ENCODE measurements at places on chromosomes 7 and 10.

DNA sequence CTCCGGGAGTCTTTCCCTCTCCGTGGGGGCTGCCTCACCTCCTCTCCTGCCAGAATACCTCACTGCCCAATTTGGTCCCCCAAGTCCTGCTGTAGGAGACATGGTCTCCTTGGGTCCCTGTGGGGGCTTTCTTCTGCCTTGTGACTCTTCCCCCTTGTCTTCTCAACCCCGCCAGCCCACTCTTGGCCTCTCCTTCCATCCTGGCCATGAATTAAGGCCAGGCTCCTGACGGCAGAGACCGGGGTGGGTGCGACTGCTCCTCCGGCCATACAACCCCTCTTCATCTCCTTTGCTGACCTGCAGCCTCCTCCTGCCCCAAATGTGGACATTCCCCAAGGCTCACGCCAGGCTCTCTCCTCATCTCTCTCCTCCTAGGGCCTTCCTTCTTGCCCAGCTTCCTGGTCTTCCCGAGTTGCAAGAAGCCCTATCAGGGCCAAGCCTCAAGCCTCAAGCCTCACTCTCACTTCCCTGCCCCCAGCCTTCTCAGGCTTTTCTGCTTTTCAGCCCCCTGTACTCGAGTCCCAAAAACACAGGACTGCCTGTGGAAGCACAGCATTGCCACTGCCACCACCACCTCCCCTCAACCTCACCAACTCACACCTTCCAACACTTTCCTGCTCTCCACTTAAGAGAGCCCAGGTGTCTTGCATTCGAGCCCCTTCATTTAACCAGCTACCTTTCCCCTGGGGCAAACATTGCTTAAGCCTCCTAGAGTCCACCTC lies 1.3 kb downstream of the PNLIPRP2 start:
- no peak for DNase-seq

- no peak for DNase-seq
Measured at GRCh38 chr7:155506854-155507337, 39.5 kb downstream of the CNPY1 start.

DNA sequence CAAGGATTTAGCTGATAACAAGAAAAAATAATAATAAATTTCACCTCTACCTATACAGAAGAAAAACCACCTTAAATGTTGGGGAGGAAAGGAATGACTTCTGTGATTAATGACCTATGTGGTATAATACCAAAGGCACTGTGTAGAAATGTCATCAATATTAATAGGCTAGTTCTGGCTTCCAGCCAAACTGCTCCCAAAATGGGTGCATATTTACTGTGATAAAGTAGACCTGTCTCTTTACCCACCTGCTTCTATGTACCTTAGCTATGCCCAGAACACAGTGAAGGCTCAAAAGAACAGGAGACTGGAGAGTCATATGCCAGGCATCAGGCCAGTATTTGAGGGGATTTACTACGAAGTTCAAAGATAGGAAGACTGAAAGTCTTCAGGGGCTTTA lies 76.0 kb downstream of the ATE1 start:
- no peak for DNase-seq

DNA sequence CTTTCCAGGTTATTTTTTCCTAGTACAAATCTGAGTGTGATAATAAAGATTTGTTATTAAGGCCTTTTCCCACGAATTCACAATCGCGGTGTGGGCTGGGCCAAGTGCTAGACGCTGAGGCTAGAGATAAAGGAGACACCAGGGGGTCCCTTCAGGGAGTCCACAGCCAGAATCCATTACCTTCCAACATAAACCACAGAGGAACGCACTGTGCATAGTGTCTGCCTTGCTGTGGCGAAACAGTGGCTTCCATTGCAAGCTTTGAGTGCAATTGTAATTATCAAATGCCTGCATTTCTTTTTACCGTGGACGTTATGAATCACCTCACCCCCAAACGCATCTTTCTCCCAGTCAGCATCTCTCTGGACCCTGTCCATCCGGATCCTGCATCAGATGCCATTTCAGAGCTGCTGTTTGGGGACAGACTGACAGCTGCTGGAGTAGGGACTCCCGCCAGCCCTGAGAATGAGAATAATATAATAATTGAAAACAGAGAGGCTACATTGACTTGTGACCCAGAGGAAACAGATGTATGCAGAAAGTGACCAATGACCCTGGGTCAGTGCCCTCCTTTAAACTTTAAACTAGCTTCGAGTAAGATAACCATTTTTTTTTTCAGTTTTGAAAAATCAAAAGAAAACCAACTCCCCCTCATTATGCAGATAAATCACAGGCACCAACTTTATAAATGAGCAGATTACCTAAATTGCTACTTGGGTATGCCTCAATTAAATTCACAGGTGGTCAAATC lies 456.2 kb upstream of the NRP1 start:
- DNase-seq, result no peak

DNA sequence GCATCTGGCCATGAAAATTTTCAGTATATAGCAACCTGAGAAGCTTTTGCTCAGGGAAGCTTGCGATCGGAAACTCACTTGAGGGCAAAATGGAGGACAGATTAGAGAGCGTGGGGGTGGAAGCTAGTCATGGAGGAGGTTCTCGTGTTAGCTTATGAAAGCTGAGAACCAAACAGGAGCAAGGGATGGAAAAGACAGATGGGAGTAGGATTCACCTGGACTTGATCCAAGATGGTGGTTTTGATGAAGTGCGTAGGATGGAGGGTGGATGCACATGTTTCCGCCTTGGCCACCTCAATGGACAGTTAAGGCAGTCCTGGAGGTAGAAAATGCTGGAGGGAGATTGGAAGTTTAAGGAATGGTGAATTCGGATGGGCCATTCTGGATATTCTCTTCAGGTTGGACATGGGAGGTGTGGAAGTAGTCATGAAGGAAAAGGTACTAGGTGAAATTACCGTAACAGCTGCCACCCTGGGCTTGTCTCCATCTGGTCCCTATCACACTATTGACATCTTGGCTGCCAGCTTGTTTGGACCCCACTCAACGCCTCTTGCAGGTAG lies 6.3 kb upstream of the C10orf95 start:
- no peak for DNase-seq

DNA sequence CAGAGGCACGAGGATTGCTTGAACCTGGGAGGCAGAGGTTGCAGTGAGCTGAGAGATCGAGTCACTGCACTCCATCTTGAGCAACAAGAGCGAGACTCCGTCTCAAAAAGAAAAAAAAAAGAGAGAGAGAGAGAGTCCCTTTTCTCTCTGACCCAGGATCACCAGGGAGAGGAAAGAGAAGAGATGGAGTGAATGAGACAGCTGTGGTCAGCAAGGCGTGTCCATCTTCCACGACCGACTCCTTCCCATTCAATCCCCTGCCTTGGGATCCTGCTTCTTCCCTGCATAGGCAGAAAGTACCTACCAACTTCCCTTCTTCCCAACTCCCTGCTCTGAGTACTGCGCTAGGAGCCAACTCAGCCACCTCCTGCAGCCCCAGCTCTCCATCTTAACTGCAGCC lies 5.2 kb upstream of the ZAN start:
- no peak for DNase-seq

DNA sequence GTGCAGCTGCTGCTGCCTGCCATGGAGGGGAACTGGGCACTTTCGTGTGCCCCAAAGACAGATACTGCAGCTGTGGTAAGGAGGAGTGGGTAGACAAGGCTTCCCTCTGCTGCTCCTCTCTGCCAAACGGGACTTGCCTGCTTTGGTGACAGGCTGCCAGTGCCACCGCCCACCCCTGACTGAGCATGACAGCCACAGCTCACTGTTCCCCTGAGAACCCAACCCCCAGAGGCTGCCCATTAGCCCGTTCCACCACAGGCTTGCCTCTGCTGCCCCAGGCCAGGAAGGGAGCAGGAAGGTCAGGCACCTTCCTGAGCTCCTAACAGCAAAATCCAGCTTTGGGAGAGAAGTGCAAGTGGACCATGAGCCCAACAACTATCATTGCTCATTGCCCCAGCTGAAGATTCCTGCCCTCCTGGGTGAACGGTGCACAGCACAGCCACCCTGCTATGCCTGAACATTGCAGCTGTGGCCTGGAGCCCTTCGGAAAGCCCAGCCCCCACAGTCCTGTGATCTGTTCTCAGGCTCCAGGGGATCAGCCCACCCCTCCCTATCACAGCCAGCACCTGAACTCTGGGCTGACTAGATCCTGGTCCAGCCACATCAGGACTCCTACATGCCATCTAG lies 58.7 kb upstream of the ANTXRL start:
- DNase-seq, result no peak

GRCh38 chr10:49175587-49176309 lies 12.4 kb downstream of the TMEM273 start:
- DNase-seq, result no peak

DNA sequence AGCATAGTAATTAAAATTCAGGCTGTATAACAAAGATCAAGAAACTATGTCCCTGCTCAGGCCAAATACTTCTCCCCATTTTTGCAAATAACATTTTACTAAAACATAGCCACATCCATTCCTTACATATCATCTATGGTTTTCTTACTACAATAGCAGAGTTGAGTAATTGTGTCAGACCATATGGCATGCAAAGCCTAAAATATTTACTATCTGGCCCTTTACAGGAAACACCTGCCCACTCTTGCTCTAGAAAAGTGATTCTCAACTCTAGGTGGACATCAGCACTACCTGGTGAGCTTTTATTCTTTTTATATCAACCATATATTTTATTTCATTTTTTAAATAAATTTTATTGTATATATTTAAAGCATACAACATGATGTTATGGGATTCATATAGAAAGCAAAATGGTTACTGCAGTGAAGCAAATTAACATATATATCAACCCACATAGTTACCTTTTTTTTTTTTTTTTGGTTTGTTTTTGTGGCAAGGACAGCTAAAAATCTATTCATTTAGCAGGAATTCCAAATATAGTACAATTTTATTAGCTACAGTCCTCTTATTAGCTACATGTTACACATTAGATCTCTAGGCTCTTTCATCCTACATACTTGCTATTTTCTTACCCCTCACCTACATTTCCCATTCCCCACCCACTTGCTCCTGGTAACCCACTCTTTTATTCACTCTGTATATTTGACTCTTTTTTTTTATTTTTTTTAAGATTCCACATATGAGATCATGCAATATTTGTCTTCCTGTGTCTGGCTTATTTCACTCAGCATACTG lies 19.6 kb downstream of the ABI1 start:
- DNase-seq, result no peak

GRCh38 chr10:61942604-61943461 lies 41.3 kb downstream of the ARID5B start:
- no peak for DNase-seq

DNA sequence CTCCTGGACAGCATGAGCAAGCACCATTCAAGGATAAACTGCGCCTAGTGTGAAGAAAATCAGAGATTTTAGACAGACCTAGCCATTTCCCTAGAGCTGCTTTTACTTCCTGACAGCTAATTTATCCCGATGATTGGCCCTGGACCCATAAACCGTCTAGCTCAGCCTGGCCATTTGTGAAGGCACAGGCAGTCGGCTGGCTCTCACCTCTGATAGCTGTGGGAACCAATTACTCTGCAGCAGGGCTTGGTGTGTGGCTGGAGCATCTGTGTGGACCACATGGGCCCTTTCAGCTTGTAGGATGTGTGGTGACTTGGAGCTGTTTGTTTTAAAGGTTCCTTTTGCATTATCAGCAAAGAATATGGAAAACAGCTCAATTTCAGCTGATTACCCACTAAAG lies 111.1 kb upstream of the NPY start:
- DNase-seq, result no peak

DNA sequence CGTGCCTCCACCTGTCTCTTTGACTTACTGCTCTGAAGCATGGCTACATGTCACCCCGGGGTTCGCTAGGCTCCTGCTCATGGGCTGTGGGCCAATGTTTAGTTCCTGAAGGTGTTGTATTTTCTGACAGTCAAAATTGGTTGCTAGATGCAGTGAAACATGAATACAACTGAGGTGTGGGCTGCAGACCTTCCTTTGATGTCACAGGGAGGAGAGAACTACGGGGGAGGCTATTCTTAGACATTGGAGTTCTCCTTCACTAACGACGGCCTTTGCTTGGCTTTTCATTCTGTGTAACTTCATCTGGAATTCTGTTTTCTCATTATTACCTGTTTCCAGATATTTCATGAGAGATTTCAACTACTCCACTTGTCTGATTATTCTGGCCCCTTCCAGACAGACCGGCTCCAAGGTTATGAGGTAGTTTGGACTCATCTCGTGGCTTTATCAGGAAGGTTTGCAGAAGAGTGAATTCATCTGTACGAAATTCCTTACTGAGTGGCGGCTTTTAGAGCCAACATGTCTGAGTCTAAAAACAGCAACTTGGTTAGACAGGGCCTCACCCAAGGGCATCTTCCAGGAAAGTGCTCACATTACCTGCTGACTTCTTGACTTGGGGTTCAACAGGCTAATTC lies 774.7 kb downstream of the SUGCT start:
- DNase-seq, result no peak

DNA sequence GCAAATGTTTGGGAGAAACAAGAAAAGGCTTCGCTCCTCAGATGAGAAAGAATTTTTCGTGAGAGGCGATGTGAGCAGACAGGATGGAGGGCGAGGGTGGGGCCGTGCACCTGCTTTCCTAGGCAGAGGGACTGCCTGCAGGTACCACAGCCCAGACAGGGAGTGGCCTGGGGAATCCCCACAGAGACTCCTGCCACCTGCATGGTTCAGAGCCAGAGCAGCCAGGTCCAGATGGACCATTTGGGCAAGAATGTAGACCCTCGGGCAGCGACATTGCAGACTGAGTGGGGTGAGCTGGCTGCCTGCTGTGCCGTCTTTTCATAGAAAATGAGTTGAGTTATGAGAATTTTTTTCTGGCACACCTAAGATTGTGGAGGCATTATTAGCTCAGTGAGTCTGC lies 216.8 kb downstream of the SNX10 start:
- DNase-seq, result no peak

DNA sequence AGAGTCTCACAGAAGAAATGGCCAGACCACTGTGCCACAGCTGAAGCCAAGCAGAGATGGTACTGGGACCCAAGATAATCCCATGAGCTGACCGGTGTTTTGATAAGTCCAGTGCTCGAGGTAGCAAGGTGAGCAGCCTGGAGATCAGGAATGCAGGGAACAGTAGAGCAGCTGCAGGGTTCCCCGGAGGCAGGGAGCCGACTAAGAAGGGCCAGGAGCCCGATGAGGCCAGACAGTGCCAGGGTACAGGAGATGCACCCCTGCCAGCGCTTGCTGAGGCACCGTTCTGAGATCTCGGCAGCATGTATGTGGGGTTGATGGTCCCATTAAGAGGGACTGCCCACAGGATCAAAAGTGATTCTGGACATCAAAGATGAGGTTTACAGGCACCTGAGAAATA lies 47.1 kb downstream of the VSTM4 start:
- DNase-seq, result no peak

DNA sequence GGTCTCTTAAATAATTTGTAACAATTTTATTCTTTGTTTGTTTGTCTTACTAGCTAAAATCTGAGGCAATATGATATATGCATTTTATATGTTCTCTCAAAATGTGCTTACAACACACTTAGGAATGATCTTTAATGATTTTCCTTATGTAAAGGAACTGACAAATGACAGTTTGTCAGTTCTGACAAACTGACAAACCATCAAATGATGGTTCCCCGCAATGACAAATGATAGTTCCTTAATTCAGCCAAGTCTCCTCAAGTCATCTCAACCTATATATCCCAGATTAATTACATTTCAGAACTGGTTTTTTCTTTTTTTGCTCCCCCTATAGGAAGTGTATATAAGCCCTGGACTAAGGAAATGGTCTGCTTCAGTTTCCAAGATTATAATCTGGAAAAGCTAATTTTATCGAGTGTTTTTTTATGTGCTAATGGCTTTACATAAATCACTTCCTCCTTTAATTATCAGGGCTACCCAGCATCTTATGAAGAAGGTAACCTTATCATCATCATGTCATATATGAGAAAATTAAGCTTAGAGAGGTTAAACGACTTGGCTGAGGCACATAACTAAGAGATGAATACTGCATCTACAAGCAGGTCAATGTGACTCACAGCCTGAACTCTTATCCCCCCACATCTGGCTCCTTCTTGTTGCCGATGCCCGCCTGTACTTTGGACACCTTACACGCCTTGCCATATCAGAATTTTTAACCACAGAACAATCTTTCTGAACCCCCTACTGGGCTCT lies 75.1 kb downstream of the RELN start:
- no peak for DNase-seq
